ENCODE measurements at places on chromosomes 6 and 20.

DNA sequence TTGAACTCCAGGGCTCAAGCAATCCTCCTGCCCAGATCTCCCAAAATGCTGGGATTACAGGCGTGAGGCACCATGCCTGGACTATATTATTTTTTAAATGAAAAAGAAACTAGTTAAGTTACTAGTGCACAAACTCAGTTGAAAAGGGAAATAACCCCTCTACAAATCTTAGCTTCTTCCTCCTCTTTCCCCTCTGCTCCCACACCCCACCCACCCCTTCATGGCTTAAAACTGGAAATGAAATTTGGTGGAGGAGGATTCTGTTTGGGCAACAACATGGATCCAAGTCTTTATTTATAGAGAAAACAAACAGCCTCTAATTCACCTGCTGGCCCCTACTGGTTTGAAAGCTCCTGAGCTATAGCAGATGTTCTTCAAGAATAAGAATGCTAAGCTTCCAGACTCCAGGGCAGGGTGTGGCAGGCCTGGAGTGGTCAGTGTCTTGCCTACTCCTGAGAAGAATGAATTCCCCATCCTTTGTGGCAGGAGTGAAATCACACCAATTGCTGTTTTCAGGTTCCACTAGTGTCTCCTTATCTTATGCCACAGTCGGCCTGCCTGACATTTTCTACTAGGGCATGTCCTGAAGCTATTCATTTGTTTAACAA is 73.5 kb downstream of the ZFP64 start:
- DNase-seq = no peak

DNA sequence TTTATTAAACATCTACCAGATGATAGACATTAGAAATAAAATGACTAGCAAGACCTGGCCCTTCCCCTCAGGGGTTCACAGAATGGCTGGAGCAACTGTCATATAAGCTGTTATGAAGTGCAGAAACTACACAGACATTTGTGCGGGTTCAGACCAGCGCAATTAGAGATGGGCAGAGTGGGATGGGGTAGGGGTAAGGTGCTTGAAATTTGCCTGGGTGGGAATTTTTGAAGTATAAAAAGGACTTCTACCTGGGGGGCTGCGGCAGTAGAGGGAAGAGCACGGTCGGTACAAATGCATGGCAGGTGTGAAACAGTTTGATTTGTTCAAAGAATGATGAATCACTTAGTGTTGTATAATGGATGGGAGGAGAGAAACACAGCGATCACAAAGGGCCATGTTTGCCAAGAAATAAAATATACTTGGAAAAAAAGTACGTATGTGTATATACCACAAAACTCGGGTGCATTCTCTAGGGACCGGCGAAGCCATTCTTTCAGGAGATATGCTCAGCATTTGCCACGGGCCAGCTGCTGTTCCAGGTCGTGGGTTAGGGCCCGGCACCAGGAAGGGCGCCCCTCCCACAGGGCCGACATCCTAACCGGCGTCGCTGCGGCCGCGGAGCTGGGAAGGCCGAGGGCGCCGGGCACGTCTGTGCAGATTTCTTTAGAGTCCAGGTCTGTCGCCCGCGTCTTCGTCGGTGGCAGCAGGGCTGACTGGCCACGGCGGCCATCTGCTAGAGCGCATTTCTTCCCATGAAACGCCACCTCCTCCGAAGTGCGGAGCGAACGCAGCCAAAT is 809 bp upstream of the NOL7 start:
- peak; percentile 20 for DNase-seq

DNA sequence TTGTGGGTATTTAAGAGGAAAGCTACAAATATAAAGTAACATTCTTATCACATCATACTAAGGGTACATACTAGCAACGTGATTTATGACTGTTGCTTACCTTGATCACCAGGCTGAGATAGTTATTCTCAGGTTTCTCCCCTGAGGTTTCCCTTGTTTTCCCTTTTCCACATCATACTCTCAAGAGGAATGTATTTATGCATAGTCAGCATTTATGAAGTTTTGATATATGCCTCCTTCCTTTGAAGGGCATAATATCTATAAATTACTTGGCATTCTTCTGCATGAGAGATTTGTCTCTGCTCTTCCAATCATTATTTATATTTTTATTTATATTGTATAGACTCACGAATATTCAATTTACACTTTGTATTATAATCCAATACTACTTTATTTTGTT is 726.7 kb upstream of the ADGRB3 start:
- DNase-seq = no peak

DNA sequence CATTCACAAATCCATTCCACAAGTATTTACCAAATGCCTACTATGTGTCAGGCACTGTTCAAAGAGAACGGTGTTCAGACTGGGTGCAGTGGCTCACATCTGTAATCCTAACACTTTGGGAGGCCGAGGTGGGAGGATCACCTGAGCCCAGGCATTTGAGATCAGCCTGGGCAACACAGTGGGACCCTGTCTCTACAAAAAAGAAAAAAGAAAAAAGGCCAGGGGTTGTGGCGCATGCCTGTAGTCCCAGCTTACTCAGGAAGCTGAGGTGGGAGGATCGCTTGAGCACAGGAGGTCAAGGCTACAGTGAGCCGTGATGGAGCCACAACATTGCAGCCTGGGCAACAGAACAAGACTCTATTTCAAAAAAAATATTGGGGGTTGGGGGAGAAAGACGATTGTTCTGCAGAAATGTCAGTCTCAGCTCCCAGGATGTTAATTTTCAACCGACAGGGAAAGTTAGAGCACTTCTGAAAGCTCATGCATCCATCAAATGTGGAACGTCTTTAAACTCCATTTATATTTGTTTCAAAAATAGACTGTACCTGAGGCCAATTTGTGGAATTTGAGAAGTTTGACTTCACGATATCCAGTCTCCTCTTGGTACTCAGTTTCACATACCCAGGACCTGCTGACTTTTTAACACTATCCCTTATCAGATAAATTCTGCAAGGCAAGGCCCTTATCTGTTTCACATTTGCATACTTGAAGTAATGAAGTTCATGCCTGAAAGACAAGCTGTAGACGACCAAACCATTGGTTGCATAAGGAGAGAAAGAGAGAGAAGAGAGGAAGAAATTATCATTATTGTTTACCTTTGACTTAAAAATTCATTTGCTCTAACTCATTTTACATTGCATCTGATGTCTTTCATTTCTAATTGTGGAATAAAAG is 14.8 kb upstream of the BTN3A2 start:
- no peak for DNase-seq

GRCh38 chr20:3612795-3613572 is 50.2 kb downstream of the GFRA4 start:
- DNase-seq = no peak

DNA sequence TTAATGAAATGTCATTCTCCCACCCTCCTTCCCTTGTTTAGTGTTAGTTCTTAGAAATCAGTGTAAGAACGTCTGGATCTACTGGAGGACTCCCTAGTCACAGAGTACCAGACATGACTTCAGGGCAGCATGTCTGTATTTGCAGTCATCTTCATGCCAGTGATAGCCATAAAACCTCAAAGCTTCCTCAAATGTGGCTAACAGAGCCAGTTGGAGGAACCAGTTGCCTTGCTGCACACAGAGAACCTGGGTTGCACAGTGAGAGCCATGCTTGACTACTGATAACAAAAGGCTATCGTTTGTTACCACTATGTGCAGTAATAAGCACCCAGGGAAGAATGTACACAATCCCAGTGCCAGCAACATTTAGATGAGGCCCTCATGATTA is 20.1 kb downstream of the NT5E start:
- no peak for DNase-seq

DNA sequence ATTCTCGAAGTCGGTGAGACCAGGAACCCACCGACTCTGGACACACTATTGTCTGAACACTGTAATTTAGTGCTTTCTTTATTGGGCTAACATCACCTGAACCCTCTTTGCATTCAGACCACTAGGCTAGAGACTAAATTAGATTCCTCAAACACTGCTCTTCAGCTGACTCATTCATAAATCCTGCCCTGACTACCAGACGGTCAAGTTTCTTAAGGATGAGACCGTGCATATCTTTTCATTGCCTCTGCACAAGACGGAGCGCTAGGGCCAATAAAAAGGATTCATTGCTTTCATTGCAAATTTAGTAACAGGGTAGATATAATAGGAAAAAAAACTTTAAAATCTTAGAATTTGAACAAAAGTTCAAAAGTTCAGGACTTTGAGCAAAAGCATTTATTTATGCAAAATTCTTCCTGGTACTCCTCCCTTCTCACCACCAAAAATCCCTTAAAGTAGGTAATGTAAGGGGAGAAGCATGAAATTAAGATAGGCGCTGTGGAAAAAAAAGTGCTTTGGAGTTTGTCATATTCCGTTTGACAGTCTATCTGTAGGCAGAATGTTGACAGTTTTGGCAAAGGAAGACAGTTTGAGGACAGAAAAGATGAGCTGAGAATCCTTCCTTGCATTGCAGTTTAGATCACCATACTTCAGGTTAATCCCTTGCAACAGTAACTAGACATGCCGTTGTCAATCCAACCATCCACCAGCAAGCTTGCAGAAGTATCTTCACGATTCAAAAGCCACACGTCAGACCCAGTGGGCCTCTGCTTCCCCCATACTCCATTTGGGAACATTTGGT is 328.6 kb upstream of the JARID2 start:
- DNase-seq = no peak

GRCh38 chr20:31698803-31699718 is 23.6 kb downstream of the BCL2L1 start:
- peak; percentile 46 for DNase-seq

GRCh38 chr20:34904202-34904621 is 27.8 kb downstream of the ACSS2 start:
- DNase-seq = no peak

GRCh38 chr20:3687655-3688054 is 5.8 kb upstream of the ADAM33 start:
- no peak for DNase-seq

- no peak for DNase-seq
Measured at GRCh38 chr6:29537714-29538403, 21.7 kb downstream of the UBD start.

DNA sequence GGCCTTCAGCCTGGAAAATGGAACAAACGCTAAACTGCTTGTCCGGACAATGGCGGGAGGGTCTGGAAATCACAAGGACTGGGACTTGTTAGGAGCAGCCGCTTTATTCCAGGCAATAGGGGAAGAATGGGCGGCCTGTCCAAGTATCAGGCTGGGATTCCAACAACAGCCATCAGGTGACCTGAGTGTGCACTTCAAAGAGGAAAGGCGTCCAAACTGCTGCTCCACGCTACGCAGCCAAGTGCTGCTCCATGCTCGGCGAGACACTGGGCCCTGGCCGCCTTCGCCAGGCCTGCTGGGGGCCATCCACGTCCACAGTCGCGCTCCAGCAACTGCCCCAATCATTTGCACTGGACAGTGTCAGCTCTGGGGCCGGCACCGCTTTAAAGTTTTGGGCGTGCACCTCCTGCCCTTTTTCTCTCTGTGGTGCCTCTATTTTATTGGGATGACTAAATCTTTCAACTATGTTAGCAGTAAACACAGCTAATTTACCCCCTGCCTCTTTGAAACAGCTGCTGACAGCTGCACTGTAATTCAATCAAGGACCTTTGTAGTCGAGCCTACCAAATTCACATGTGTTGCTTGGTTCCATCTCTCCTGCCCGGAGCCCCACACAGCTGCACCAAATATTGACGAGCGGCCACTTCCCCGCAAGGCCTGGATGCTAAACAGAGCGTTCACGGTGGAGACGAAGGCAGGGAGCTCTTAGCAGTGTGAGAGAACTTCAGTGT is 98.3 kb downstream of the BMP7 start:
- DNase-seq = no peak

DNA sequence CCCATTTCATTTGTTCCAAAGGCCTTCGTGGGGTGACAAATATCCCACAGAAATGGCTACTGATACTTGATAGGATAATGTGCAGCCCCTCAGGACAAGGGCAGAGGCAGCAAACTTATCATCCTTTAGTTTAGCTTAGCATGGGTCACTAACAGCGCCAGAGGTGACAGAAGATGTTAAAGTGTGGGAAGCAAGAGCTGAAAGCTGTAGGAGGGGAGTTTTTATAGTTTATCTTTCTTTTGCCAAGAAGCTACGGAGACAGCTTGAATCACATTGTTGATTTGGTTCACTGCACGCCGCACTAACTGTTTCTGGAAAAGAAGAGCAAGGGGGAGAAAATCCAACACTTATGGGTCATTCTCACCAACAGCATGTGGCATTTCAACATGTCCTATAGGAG is 773.9 kb upstream of the MMS22L start:
- DNase-seq = no peak

GRCh38 chr6:135703621-135704020 is 147.9 kb upstream of the PDE7B start:
- DNase-seq = peak; percentile 59

DNA sequence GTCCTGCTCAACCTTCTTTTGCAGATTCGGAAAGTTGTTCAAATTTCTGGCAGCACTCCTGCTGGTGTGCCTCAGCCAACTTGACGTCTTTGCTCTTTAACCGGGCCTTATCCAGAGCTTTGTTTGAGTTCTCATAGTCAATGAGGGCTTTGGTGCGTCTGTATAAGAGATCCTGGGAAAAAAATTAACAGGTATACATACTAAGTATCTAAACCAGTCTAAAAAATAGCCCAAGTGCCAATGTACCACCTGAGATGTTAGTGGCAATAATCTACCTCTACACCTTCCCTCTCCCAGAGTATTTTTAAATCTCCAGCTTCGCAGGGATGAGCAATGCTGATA is 21.1 kb downstream of the SNX5 start:
- no peak for DNase-seq

GRCh38 chr6:31652925-31653724 is 664 bp upstream of the BAG6 start:
- DNase-seq = peak; percentile 91

DNA sequence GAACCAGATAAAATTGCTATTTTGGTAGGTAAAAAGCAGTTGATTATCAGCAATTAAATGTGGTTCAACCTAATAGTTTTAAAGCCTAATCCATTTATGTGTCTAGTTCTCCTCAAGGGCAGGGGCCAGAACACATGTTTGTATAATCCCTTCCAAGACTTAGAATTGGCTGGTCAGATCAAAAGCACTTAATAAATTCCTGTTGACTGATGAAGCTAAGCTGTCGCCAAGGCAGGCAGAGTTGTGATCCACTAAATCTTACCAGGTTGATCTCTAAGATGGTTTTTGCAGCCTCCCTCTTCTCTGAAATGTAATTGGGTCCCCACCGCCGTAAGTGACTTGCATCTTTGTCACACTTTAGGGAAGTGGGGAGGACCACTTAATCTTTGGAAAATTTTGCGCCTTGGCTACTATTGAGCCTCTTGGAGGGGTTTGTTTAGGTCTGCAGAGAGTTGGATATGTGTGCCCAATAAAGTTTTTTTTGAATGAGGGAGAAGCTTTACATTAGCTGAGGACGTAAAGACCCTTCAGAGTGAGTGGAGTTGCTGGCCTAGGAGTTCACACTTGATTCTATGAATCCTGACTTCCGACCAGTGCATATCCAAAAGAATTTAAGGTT is 65.9 kb downstream of the PHF20 start:
- no peak for DNase-seq

DNA sequence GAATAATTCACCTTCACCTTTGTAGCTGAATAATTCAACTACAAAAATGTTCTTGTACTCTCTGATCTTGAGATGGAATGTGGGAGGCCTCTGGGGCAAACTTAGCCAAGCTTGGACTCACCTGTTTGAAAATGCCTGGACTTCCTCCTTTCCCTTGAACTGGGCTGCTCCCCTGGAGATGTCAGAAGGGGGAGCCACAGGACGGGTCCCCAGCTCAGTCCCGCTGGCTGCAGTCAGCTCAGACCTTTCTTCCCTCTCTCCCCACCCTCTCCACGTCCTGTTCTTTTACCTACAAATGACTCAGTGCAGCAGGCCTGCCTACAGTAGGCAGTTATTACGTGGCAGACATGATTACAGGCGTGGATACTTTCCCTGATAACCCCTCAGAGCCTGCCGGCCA is 131.5 kb upstream of the RALGAPA2 start:
- no peak for DNase-seq

Data from activated CD4-positive, alpha-beta T cell treated with anti-CD3 and anti-CD28 coated beads for 36 hours (primary cell).